ENCODE measurements at places on chromosomes 11 and 22. TPM values are rescaled to one million over a fixed set of nuclear protein-coding genes. Genes with fewer than 3 reads are reported as not detected.

Gene RFPL2
- not detected for polyA plus RNA-seq

Gene HDAC10
- polyA plus RNA-seq: 4.7 TPM

Gene MN1
- polyA plus RNA-seq: 2.2 TPM

Gene BRD1
- polyA plus RNA-seq: 4.3 TPM

Gene SLC7A4
- polyA plus RNA-seq: 0.05 TPM

Gene ASCC2
- 50.7 TPM for polyA plus RNA-seq

Gene MRGPRF
- polyA plus RNA-seq: 0.02 TPM

Gene OR4D5
- not detected for polyA plus RNA-seq

Gene LARGE2
- 11.1 TPM for polyA plus RNA-seq

Gene PANX3
- not detected for polyA plus RNA-seq

Gene VWA5A
- polyA plus RNA-seq: 29.7 TPM

Gene PNPLA2
- 14.3 TPM for polyA plus RNA-seq

Gene OR8A1
- not detected for polyA plus RNA-seq

Gene FIBP
- 104 TPM for polyA plus RNA-seq

Gene ZNF70
- polyA plus RNA-seq: 0.82 TPM

Gene NLRX1
- 11.3 TPM for polyA plus RNA-seq

Gene KRTAP5-7
- not detected for polyA plus RNA-seq

Gene GDPD4
- not detected for polyA plus RNA-seq

Gene NXPE4
- not detected for polyA plus RNA-seq

Gene GAS2L1
- polyA plus RNA-seq: 21.1 TPM

Gene ACCSL
- polyA plus RNA-seq: not detected

Gene KCNQ1
- polyA plus RNA-seq: not detected

Gene FIBIN
- polyA plus RNA-seq: 0.30 TPM

Gene C11orf16
- polyA plus RNA-seq: not detected

Gene CLDN5
- polyA plus RNA-seq: not detected

Gene OR51B2
- polyA plus RNA-seq: not detected

Gene TRIM51
- polyA plus RNA-seq: not detected

Gene DMC1
- 0.26 TPM for polyA plus RNA-seq

Gene TMEM258
- polyA plus RNA-seq: 249 TPM

Gene SAA2
- polyA plus RNA-seq: 1.2 TPM

Gene CTR9
- polyA plus RNA-seq: 15.5 TPM

Gene OAF
- 11.2 TPM for polyA plus RNA-seq

Gene MCHR1
- 0.12 TPM for polyA plus RNA-seq

Gene FAM227A
- 0.54 TPM for polyA plus RNA-seq

Gene CRACR2B
- polyA plus RNA-seq: 0.17 TPM

Gene DCDC1
- 0.02 TPM for polyA plus RNA-seq

Gene SYTL2
- polyA plus RNA-seq: 1.4 TPM

Gene EXPH5
- 7.9 TPM for polyA plus RNA-seq

Gene PANX2
- polyA plus RNA-seq: 0.32 TPM

Gene CLDN25
- polyA plus RNA-seq: not detected

Gene CASP1
- polyA plus RNA-seq: 56.0 TPM

Gene OR4C5
- polyA plus RNA-seq: not detected

Gene MS4A13
- not detected for polyA plus RNA-seq

Gene GLB1L3
- 3.0 TPM for polyA plus RNA-seq

All from keratinocyte (primary cell).